Lung (tissue), 17 donors: ENCODE measurements at places on chromosomes 7 and 10. TPM values are rescaled to one million over a fixed set of nuclear protein-coding genes. Genes with fewer than 3 reads are reported as not detected.

GRCh38 chr7:128830231-128831177, at the start of gene FLNC:
FLNC (plus strand) TSS chr7:128830406; CDS start chr7:128830638, 232 bp downstream.
- H3K27ac ChIP-seq, result no peak within 1 kb of the TSS
- peaks cover 5% of the 10 kb centered on the region for H3K27me3 ChIP-seq
- DNase-seq, result peak; percentile 81

DNA sequence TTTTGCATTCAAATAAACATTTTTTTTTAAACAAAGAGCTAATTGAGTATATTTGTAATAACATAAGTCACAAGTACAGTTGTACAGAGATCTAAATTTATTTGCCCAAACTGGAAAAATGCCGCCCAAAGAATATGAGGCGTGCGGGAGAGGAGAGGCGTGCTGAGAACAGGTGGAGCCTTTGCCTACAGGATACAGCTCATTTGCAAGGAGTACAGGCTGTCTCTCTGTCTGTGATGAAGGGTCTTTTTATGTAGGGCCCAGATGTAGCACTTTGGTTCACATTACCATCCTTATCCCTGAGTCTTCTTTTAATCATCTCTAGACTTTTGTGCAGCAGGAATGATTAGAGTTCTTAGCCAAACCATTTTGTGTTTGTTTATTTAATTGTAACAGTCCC, 58.2 kb downstream of the POU6F2 start:
- no peak overlapping the region for H3K27ac ChIP-seq
- DNase-seq, result no peak
- H3K4me3 ChIP-seq, result no peak overlapping the region

GRCh38 chr7:130838738-130839137, 104.7 kb upstream of the KLF14 start:
- no peak overlapping the region for H3K27ac ChIP-seq
- H3K36me3 ChIP-seq, result no peaks in the 10 kb centered on the region
- H3K27me3 ChIP-seq, result no peaks in the 10 kb centered on the region

DNA sequence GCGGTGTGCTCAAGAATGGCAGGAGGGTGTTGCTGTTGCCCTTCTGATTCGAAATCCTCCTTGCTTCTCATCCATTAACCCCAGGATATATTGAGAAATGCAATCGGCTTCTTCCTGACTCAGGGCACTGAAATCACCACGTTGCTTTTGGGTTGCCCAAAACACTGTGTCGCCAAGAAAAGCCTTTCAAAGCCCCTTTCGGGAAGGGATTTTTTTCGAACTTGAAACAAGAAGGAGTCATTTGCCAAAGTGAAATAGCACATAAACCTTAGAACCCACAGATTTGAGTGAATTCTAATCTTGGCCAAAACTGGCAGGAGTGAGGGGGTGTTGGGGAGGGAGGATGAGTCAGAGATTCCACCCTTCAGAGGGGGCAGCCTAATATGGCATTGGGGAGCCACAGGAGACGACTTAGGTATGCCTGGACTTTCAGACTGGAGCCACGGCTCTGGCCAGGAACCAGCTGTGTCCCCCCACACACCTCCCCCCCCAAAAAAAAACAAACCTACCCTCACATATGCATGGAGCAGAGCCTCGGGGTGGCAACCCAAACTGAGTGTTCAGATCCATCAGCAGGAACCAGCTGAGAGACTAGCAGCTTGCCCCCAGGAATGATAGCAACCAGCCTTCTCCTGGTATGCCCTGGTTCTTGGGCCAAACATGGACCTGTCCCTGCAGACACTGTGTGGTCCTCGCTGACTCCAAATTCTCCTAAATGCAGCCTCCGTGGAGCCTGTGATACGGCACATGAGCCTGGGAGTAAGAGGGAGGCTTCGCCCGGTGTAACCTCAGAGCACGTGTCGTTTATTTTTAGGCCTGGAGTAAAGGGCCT, 138.4 kb downstream of the FGFR2 start:
- H3K27ac ChIP-seq, result no peak overlapping the region
- no peaks in the 10 kb centered on the region for H3K36me3 ChIP-seq
- no peak for DNase-seq

GRCh38 chr7:75727881-75728593, 10.7 kb downstream of the HIP1 start:
- no peaks in the 10 kb centered on the region for H3K4me1 ChIP-seq
- H3K27me3 ChIP-seq, result no peaks in the 10 kb centered on the region
- no peaks in the 10 kb centered on the region for H3K36me3 ChIP-seq
- H3K4me3 ChIP-seq, result no peak overlapping the region
- DNase-seq, result no peak

GRCh38 chr10:19745672-19746071, 70.6 kb upstream of the PLXDC2 start:
- DNase-seq, result no peak
- no peaks in the 10 kb centered on the region for H3K36me3 ChIP-seq
- H3K4me3 ChIP-seq, result no peak overlapping the region
- no peaks in the 10 kb centered on the region for H3K27me3 ChIP-seq
- no peaks in the 10 kb centered on the region for H3K4me1 ChIP-seq
- H3K27ac ChIP-seq, result no peak overlapping the region

DNA sequence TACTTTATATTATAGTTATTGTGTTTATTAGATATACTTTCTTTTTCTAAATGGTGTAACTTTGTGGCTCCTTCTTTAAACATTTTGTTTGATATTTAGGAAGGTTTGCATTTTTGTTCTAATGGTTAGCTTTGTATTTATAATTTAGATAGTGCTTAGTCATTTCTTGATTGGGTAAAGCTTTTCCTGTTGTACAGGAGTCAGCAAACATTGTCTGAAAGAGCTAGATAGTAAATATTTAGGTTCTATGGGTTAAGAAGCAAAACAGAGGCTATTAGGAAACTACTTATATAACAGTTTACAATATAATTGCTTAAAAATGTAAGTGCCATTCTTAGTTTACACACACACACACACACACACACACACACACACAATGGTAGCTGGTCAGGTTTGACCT, 70.6 kb upstream of the CCDC6 start:
- H3K4me3 ChIP-seq, result no peak overlapping the region
- no peaks in the 10 kb centered on the region for H3K4me1 ChIP-seq
- no peak overlapping the region for H3K27ac ChIP-seq
- DNase-seq, result no peak

GRCh38 chr10:120428754-120429153, 28.3 kb upstream of the PLPP4 start:
- H3K4me1 ChIP-seq, result no peaks in the 10 kb centered on the region
- H3K27ac ChIP-seq, result no peak overlapping the region
- no peak for DNase-seq
- H3K36me3 ChIP-seq, result no peaks in the 10 kb centered on the region
- H3K4me3 ChIP-seq, result no peak overlapping the region
- H3K27me3 ChIP-seq, result no peaks in the 10 kb centered on the region

GRCh38 chr10:112775381-112775780, 174.7 kb upstream of the TCF7L2 start:
- H3K27ac ChIP-seq, result no peak overlapping the region
- peak; percentile 57 for DNase-seq
- peaks cover 4% of the 10 kb centered on the region for H3K4me1 ChIP-seq
- H3K36me3 ChIP-seq, result no peaks in the 10 kb centered on the region
- H3K4me3 ChIP-seq, result no peak overlapping the region
- H3K27me3 ChIP-seq, result no peaks in the 10 kb centered on the region

GRCh38 chr10:107011105-107011504, 153.4 kb downstream of the SORCS1 start:
- H3K36me3 ChIP-seq, result no peaks in the 10 kb centered on the region
- H3K4me3 ChIP-seq, result no peak overlapping the region

DNA sequence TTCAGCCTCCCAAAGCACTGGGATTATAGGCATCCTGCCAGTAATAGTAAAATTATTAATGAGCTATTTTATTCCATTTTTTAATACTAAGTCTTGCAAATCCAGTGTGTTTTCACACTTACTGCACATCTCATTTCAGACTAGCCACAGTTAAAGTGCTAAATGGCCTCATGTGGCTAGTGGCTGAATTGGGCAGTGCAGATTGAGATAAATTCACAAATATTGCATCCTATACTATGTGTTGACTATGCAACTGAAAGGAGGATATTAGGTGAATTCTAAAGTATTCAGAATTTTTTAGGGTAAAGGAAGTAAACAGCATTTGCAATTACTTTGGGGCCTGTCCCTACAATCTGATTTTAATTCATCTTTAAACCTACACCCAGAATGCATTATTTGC, 10.2 kb downstream of the APBB1IP start:
- H3K27ac ChIP-seq, result no peak overlapping the region
- no peak for DNase-seq
- H3K4me3 ChIP-seq, result no peak overlapping the region
- H3K4me1 ChIP-seq, result no peaks in the 10 kb centered on the region
- H3K36me3 ChIP-seq, result no peaks in the 10 kb centered on the region
- no peaks in the 10 kb centered on the region for H3K27me3 ChIP-seq

DNA sequence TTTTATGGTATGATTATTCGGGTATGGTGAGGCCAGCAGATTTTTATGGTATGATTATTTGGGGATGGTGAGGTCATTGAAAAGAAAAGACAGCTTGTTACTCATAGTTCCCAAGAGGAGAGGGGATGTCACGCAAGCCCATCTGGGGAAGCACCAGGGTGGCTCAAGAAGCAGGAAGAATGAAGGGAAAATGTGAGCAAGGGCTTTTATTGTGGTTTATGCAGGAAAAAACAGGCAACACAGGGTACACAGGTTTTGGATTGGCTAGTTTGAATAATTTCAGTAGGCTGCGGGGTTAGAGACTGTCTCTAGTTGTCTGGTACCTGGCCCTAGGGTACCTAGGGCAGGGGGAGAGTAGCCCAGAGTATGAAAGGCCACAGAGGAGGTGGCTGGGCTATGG, 26.8 kb upstream of the DGKI start:
- H3K36me3 ChIP-seq, result peaks cover 25% of the 10 kb centered on the region
- no peak overlapping the region for H3K27ac ChIP-seq
- DNase-seq, result no peak
- no peak overlapping the region for H3K4me3 ChIP-seq
- H3K27me3 ChIP-seq, result no peaks in the 10 kb centered on the region

DNA sequence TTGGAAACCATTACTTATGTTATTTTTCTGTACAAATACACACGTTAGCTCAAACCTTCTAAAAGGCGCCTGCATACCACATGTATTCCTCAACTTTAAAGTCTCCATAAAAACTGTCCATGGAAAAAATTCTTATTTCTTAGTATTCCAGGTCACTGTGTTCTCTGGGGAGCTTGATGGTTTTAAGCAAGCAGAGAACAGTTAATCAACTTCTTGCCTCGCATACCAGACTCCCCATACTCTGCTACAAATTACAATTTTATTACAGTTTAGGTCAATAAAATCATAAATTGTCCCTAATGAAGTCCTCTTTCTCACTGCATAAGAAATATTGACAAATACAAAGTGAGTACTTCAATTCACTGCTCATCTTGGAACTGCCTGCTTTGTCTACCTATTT, 77.0 kb upstream of the GPR22 start:
- no peak overlapping the region for H3K27ac ChIP-seq
- no peak overlapping the region for H3K4me3 ChIP-seq
- no peak for DNase-seq
- no peaks in the 10 kb centered on the region for H3K36me3 ChIP-seq

DNA sequence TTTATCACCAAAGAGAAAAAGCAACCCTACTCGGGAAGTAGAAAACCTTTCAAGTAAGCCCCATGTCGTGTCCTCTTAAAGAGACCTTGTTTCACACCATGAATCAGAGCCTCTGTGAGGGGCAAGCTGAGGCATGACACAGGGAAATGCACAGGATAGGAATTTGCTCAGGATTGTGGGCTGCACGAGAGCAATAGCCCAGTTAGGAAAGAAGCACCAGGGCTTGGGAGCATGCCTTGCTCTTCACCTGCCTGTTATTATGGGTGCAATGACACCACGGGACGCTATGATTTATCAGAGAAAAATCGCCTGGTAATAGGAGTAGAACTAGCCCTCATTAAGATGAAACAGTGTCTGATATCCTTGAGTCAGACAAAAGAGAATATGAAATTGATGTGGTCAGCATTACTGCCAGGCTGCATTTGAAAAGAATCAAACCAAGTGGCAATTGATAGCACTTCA, 562.9 kb upstream of the NRP1 start:
- H3K36me3 ChIP-seq, result no peaks in the 10 kb centered on the region
- H3K27me3 ChIP-seq, result no peaks in the 10 kb centered on the region
- no peak for DNase-seq
- no peak overlapping the region for H3K4me3 ChIP-seq
- no peaks in the 10 kb centered on the region for H3K4me1 ChIP-seq
- H3K27ac ChIP-seq, result no peak overlapping the region

Gene POLR2J2
- total RNA-seq, result 6.9 TPM

Gene SKAP2
- 40.1 TPM for total RNA-seq

Gene NUTM2A
- 1.5 TPM for total RNA-seq

Gene AEBP1
- 43.4 TPM for total RNA-seq
